ENCODE measurements at places on chromosomes 7 and 10.

GRCh38 chr7:30977222-30977621, 13.5 kb downstream of the GHRHR start:
- no peak for DNase-seq

GRCh38 chr10:110221721-110222261, 14.4 kb downstream of the MXI1 start:
- peak; percentile 98 for DNase-seq

GRCh38 chr7:69719717-69720116, 121.4 kb downstream of the AUTS2 start:
- DNase-seq: no peak

DNA sequence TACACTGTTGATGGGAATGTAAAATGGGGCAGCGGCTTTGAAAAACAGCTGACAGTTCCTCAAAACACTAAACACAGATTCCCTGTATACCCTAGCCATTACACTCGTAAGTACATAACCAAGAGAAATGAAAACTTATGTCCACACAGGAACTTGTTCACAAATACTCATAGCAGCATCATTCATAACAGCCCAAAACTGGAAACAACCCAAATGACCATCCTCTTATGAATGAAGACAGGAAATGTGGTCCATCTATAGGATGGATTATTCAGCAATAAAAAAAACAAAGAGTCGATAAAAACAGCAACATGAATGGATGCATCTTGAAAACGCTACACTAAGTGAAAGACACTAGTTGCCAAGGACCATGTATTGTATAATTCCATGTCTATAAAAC, 23.7 kb downstream of the NMT2 start:
- DNase-seq: no peak

DNA sequence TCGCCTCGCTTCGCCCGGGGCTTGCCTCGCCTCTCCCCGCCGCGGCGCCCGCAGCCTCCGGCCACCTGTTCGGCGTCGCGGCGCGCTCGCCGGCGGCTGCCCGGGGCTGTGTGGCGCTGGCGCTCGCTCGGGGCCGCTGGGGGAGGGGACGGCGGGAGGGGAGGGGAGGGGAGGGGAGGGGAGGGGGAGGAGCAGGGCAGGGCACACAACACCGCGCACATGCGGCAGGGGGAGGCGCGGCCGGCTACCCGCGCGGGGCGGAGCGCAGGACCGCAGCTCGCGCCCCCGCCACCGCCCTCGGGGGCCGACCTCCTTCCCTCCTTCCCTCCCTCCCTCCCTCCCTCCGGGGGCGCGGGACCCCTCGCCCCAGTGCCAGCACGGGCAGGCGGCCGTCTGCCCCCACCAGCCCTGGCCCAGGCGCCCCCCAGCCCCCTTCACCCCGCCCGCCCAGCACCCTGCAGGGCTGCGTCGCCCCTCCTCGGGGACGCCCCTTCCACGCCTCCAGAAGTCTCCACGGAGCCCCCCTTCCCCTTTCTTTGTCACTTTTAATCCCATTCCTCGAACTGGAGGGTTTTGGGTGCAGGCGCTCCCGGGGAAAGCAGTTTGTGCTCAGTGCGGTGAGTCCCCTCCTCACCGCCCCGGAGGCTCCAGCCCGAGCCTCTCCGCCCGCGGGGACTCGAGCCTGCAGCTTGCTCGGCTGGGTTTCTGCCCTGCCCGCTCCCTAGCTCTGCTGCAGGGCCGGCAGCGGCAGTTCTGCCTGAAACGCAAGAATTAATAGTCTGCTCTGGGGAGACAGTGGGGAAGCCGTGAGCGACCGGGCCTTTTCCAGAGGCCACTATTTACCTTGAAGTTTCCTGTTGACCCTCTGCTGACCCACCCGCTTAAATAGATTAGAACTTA, at the start of gene PARD3:
PARD3 (minus strand) TSS at position 112 of the 900 bp plus-strand sequence. CDS start 301 bp downstream, outside the sequence.
- DNase-seq: peak; percentile 63

DNA sequence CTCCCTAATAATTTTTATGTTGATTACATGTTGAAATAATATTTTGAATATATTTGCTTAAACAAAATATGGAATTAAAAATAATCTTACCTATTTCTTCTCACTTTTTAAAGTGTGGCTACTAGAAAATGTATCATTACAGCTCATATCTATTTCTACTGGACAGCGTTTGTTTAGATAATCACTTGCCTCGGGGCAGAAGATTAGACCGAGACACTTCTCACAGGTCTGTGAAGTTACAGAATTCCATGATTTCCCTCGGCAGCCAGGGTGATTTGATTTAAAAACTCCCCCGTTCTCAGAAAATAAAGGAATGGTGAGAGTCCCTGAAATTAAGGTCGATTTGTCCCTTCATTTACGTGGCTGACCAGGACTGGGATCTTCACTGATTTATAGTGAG, 162.5 kb downstream of the DGKI start:
- no peak for DNase-seq

- no peak for DNase-seq
These were observed 73.5 kb downstream of the CUX1 start for GRCh38 chr7:101890749-101891523.

GRCh38 chr7:28937103-28937502, 21.0 kb downstream of the TRIL start:
- no peak for DNase-seq

DNA sequence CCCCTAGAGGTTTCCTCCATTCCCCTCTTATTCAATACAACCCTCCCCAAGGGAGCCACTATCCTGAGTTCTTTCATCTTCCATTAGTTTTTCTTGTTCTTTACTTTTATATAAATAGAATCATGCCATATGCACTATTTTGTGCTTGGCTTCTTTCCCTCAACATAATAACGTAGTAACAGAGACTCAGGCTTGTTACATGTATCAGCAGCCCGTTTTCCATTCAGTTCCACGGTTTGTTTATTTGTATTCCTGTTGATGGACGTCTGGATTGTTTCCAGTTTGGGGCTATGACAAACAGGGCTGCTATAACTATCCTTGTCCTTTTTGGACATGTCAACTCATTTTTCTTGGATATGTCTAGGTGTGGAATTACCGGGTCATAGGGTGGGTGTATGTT, 264.4 kb upstream of the MKI67 start:
- DNase-seq: no peak

DNA sequence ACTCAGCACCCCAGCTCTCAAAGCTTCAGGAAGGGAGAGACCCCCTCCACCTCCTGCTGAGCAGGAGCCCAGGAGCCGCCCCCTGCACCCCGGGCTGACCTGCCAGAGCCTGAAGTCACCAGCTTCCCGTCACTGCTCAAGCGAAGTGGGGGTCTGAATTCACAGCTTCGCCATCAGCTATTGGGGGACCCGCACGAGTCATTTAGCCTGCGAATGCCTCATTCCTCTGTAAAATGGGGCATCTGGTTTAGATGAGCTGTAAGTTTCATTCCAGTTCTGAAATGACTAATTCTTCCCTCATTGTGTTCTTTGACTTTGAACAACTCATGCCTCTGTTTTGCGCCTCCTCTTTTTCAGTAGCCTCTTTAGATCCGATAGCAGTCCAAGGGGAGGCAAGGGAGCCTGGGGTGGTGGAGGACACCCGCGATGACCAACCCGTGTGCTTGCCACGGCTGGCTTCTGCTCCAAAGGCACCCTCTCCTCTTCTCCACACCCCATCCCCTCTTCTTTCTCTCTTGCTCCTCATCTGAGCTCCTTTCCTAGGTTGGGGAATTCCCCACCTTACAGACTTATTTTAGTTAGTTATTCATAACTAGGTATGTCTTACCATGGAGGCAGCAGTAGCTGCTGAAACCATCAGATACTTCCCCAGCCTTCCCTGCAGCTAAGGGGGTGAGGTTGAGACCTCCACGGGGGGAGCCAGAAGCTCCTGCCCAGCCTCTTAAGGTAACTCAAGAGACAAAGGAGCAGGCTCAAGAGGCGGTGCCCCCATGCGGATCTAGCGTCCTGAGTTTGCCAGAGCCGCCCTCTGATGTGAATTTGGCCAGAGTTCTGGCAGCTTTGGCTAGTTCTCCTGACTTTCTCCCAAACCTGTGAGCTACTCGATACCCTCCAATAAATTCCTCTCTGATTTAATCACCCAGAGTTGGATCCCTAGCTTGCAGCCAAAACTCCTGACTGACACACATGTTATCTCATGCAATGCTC, 47.7 kb downstream of the RBM17 start:
- no peak for DNase-seq
